NT2/D1 (cell line): ENCODE measurements at places on chromosomes 6 and 20.
A peak's percentile ranks its signal among the peaks of the same experiment; 100 is the strongest.

DNA sequence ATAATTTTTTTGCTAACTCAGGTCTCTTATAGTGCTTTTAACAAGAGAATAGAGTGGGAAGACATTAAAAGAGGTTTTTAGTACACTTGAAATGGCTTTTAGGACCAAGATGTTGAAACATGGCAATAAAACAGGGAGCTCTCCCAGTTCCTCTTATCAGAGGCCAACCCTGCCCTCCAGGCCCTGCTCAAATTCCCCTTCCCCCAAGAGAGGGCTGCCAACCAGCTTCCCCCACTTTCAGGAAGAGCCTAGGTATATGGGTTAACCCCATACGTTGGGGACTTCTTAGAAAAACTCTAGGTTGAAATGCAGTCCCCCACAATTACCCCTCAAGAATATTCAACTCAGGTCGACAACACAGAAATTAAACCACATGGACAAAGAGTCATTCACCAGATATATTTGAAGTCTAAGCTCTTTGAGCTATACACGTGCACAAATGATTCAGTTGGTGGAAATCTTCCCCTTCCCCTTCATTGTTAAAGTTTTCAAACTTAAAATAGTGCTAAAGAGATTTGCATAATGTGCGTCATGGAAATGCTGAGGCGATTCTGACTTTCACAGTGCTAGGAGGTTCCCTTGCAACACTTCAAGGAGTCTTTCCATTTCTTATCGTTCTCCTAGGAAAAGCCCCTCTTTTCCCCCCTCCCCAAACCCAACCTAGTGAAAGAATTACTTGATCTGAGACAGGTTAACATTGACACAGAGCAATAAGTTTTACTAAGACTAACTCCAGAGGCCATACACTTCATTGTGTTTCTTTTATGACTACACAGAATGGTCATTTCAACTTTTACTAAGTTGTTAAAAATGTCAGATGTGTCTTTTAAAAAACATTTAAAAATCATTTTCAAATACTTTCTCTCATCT, 49.8 kb upstream of the ENPP5 start:
- DNase-seq: no peak

DNA sequence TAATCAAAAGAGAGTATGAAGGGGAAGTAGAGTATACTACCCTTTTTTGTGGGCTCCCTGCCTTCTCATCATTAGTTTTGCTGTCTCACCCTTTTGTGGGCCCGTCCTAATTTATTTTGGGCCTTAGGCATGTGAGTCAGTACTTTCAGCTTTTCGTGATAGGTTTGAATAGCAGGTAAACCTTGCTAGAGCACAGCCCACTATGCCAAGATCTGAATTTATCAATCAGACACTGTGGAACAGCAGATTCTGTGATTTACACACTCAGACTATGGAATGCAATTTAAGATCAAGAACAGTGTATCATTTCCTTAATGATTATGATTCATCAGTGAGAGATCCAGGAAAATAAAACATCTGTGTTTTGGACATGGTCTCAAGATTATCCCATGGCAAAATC, 1117.1 kb downstream of the KHDRBS2 start:
- DNase-seq: no peak

- DNase-seq: no peak
These were observed 196.4 kb upstream of the CCN2 start for GRCh38 chr6:132147530-132148011.

DNA sequence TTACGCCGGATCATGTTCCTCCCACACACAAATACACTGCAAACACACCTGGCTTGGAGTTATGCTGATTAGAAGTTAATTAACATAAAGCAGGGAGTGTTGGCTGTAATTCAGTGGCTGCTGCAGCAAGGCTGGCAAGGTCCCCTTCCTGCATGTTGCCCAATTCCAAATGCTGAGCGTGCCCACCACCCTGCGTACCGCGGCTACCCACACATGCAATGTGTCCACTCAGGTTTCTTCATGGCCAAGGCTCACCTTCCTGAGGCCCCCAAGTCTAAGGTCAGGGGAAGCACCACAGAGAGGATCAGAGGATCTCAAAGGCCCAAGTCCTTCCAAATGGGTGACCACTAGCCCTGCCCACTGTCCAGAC, 11.6 kb upstream of the PRND start:
- DNase-seq: no peak

GRCh38 chr20:44400671-44400969, 45.1 kb downstream of the HNF4A start:
- DNase-seq: no peak

- no peak for DNase-seq
These were observed 19.3 kb upstream of the RNGTT start for GRCh38 chr6:88982720-88983119.

DNA sequence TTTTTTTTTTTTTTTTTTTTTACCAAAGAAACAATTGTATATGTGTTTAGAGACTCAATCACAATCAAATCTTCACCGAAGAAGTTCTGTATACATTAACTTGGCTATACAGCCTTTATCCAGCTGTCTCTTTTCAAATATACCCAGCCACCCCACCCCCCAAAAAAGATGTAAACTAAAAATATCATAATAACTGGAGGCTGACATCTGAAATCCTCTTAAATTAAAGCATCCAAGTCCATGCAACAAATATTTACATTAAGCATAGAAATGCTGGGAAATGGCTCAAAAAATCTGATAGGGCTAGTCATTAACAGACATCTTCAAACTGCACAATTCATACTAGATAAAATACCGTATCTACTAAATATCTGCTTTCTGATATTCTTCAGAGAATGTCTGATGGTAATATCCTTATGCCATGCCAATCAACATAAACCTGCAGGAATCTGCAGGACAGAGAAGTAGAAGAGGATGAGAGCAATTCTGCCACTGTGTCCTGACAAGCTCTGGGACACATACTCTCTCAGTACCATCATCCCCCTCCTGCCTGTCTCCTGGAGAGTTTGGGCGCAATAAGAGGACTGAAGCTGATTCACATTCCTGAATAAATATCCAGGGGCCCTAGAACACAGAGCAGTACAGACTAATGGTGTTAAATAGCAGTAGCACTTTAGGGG, 152.4 kb downstream of the KIF6 start:
- DNase-seq: no peak

DNA sequence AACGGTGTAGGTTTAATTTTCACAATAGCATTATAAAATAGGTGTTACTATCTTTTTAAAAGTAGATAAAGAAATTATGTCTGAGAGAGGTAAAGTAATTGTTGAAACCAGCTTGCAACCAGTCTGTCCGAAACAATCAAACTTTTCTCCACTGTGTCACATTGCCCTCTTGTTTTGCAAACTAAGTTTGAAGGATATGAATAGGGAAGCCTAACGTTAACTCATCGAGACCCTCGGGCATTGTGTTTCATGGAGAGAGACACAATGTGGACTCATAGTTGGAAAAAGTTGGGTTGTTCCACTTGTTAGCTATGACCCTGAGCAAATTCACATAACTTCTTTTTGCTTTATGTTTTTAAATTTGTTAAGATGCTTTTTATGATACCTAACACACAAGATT, 254.4 kb upstream of the IMPG1 start:
- no peak for DNase-seq

DNA sequence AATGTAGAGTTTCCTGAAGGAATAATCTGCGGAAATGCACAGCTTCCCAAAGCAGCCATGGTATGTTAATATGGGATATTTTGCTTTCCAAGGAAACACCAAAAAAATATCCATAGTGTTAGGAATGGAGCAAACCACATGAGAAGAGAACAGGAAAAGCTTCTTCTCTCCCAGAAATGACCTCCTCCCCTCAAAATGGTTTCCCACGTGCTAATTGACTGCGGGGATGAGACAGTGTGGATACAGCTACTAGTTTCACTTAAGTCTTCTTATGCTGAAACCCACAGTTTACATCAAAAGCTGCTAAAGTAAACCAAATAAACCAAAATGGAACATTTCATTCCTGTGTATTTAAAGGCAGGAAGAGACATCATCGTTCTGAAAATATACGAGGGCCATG, 69.4 kb downstream of the FYN start:
- no peak for DNase-seq

DNA sequence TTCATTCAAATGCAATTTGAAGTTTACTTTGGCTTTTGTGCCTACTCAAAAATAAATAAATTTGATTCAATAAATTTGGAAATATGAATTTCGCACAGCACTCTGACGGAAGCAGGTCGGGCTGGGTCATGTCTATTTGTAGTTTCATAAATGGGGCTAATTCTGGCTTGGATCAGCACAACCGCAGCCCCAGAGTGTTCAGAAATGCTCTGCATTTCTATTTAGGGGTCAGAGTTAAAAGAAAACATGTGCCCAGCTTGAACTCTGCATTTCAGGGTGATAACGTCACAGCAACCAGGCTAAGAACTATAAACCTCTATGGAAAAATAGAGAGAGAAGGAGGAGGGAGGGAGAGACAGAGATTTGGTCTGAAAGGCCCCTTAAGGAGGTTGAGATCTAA, 480.9 kb upstream of the NOX3 start:
- no peak for DNase-seq

DNA sequence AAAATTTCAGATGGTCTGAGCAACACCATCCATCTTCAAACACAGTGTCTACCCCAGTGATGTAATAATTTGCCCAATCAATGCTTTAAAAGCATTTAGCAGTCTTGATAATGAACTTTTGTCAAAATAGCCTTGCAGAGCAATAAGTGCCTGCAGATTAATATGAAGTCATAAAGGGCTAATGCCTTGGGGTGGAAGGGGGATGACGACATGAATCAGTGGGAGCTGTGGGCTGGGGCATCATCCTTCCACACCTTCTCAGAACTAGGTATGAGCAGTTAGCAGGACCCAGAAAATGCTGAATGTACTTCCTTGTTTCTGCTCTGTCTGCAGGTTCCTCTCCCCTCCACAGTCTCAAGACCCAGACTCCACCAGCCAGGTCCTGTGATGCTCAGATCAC, 166.2 kb upstream of the MAFB start:
- DNase-seq: no peak

GRCh38 chr6:39664173-39664572, 61.0 kb downstream of the KIF6 start:
- no peak for DNase-seq

- DNase-seq: no peak
These were observed 176.3 kb upstream of the CDYL start for GRCh38 chr6:4599924-4600323.

GRCh38 chr20:4602297-4602631, 119.4 kb upstream of the PRND start:
- DNase-seq: no peak

- DNase-seq: no peak
These were observed 91.2 kb downstream of the PLCB1 start for GRCh38 chr20:8223091-8223870.

DNA sequence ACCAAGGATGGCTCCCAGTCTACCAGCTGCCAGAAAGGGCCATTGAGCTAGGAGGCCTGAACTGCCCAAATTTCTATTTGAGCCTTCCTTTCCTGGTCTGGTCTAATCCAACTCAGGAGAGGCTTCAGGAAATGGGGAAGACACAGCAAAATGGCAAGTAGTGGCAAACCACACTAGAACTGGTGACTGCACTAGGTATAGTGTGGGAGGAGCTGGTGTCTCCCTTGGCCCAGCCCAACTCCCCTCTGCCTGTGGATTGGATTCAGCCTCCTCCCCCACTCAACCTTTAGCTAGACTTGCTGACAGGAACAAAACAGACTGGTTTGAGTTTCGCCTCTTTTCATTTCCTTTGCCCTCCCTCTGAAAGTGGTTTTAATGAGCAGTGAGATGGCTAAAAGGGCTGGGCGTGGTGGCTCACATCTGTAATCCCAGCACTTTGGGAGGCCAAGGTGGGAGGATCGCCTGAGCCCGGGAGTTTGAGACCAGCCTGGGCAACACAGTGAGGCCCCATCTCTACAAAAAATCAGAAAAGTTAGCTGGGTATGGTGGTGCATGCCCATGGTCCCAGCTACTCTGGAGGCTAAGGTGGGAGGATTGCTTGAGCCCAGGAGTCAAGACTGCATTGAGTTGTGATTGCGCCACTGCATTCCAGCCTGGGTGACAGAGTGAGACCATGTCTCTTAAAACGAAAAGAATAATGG, 17.5 kb downstream of the MRPS18A start:
- DNase-seq: no peak

GRCh38 chr20:58553166-58553696, 38.0 kb upstream of the APCDD1L start:
- no peak for DNase-seq

DNA sequence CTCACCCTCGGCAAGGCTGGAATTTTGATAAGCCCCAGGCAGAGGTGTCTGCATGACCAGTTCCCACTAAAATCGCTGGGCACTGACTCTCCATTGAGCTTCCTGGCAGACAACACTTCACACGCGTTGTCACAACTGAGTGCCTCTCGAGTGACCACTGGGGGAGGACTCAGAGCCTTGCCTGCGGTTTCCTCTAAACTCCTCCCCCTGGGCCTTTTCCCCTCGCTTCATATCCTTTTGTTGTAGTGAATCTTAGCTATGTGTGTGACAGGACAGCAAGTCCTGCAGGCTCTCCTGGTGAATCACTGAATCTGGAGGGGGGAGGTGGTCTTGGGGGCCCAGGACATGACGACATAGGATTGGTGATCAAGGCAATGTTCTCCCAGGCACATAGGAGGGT, 670.8 kb downstream of the PRKN start:
- DNase-seq: peak; percentile 9

DNA sequence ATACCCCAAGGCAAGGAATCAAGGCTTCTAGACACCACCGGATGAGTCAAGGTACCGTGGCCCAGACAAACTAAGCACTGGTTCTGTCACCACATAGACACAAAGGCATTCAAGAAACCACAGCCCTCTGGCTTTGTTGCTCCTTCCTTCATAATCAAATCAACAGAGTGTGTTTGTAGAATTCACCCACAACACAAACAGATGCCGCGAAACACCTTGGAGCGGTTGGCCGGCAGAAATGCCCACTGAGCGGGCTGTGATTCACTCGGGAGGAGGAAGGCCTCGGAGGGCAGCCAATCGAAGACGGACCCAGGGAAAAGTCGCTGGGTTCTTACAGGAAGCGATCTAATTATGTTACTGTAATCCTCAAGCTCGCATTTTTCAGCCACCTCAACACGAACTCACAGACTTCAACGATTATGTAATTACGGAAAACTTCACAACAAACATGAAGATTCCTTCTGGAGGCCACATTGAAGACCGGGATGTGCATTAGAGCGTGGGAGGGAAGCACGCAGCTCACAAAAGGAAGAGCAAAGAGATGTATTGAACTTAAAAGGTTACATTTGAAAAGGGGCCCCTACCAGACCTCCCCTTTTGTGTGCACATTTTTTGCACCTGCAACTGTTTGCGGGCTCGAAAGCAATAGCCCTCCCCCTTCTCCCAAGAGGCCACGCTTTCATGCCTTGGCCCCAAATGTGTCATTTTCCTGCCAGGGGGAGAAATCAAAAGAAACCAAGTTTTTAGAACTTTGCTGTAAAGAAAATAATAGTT, 184.7 kb upstream of the PREP start:
- no peak for DNase-seq

DNA sequence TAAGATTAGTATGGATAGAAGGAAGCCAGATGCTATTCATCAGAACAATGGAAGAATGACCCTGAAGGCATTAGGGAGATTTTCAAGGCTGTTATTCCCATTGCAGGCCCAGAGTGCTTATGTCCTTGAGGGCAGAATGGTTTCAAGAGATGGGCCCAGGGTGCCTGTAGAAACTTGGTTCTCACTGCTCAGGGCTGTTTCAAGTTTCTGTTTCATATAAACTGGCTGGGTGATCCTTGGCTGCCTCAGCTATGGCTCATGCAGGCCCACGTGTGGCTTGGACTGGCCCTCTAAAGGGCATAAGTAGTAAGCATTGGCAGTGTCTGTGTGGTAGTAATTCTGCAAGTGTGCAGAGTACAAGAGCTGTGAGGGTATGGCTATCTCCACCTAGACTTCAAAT, 540.9 kb upstream of the MAN1A1 start:
- DNase-seq: no peak
